ENCODE measurements at places on chromosomes 3 and 15.

DNA sequence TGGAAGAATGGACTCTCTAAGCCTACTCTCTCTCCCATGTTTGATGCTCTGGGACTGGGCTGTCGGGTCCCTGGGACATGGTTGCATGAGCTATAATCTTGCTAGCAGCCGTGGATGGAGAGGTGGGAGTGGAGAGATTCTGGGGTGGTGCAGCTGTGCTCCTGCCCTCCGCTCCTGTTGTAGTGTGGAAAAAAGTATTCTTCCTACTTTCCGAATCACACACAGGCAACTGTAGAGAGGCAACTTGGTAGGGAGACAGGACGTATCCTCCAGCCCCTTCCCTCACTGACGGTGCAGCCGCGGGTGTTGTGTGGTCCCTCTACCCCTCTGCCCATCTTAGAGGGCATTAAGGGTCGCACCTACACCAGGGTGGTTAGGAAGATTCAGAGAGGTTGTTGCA is 281.4 kb upstream of the TLE3 start:
- no peak for DNase-seq

- DNase-seq, result no peak
These were observed 54.8 kb upstream of the FSIP1 start for GRCh38 chr15:39837454-39837853.

GRCh38 chr3:156581033-156581432 is 26.1 kb upstream of the SSR3 start:
- no peak for DNase-seq

DNA sequence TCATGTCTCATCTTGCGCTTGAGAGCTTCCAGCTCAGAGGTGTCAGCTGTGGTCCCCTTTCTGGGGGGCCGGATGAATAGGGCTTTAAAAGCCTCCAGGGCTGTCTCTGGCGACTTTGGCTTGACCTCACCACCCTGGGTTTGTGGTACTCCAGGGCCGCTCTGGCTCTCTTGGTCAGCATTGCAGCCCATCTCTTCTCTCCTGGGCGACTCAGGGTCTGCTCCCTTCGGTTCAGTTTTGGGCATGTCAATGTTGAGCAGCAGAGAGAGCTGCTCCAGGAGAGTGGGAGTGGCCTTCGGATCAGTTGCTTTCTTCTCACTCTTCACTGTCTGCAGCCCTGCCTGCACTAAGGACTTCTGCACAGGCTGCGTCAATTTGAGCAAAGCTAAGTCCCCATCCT is 127.9 kb downstream of the FMN1 start:
- DNase-seq, result no peak

- DNase-seq, result peak; percentile 71
These were observed 107.0 kb downstream of the ALCAM start for GRCh38 chr3:105473521-105474223.

- DNase-seq, result no peak
These were observed 40.2 kb downstream of the IRAK2 start for GRCh38 chr3:10204921-10205320.

DNA sequence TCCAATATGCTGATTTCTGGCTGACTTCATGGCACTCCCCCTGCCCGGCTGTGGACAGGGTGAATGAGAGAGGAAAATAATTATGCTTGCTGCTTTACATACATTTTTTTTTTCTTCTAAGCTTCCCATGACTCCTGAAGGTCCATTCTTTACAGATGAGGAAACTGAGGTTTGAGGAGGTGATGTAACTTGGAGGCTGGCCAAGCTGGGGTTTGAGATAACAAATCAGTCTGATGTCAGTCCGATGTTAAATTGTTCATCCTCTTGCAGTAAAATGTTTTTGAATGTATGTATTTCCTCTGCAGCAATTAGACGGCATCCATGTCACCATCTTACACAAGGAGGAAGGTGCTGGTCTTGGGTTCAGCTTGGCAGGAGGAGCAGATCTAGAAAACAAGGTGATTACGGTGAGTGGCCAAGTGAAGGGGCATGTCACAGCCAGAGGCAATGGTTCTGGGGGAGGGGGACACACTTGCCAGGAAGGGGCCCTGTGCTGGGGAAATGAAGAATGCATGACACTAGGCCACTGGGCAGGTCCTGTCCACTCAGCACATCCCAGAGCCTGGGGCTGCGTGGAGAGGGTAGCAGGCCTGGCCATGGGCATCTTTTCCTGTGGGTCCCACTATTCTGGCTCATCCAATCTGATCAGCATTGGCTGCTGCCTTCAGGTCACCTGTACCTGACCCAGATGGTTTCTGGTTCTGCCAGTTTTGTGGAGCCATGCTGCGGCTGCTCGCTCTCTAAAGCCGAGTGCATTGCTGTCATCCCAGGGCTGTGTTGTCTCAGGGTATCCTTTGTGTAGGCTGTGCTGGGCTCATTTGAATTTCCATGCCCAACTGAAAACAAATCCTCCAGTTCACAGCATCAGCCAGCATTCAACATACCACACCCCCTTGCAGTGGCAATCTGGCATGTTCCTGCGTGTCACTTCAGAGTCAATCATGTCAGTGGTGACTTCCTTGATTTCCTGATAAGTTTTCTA is 20.4 kb downstream of the STARD5 start:
- no peak for DNase-seq

DNA sequence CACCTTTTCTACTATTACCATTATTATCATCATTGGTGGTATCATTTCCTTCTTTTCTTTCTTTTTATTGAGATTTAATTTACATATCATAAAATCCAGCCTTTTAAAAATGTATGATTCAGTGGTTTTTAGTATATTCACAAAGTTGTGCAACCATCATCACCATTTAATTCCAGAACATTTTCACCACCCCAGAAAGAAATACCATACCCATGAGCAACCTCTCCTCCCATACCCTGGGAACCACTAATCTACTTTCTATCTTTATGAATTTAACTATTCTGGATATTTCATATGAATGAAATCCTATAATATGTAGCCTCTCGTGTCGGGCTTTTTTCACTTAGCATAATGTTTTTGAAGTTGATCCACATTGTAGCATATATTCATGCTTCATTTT is 29.1 kb downstream of the AAGAB start:
- peak; percentile 88 for DNase-seq

DNA sequence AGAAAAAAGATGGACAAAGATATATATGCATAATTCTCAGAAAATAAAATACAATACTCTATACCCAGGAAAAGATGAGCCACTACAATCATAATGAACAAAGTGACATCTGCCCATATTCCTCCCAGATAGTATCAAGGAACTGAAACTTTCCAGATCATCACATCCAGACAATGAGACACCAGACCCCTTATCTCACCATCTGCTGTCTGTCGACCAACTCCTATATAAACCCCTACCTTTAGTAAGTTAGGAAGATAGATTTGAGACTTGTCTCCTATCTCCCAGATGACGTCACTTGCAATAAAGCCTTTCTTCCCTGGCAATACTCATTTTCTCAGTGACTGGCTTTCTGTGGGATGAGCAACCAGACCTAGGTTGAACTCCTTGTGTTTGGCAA is 1071.6 kb downstream of the PLOD2 start:
- no peak for DNase-seq

DNA sequence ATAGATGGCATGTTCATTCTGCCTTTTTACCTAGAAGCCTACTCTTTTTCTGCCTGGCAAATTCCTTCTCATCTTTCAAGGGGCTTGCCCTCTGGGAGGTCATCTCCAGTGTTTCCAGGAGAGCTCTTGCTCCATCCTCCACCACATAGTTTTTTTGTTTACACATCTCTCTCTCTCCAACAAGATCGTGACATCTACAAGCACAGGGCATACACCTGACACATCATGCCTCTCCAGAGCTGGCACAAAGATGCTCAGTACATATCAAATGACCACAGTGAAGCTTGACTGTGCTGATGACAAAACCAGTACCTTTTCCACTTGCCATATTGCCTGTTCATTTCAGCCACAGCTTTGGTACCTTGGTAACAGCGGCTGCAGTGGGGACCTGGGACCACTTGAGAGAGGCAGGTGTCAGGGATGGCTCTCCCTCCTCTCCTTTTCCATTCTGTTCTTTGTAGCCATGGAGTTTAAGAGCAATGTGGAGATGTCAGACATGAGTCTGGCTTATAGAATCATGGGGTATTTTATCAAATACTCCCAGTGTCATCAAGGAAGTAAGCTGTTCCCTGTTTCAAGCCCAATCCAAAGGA is 15.4 kb downstream of the ALPK3 start:
- no peak for DNase-seq

DNA sequence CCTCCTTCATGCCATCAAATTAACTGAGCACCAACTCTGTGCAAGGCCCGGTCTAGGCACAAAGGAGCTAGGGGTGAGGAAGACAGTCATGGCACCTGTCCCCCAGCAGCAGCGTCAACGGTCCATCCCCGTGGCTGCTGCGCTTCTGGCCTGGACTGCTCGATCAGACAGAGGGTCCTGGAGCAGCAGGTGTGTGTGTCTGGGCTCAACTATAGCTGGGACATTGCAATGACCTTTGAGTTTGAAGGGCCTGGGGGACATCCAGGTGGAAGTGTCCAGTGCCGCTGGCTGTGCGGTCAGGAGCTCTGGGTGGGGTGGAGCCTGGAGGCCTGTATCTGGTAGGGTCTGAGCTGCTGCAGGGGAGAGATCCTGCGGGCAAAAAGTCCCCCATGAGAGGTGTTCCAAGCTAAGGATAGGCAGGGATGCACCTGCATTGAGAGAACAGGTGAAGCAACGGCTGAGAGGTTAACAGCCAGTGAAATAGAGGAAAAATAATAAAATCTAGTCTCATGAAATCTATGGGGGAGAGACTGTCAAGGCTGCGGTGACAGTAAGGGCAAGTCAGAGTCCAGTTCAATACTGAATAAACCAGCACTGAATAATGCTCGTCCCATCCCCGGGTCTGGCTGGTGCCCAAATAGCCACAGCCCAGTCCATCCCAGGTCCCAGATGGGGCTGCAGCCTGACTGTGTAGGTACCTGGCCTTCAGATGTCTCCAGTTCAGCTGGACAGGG is 25.4 kb upstream of the SLC41A3 start:
- no peak for DNase-seq

DNA sequence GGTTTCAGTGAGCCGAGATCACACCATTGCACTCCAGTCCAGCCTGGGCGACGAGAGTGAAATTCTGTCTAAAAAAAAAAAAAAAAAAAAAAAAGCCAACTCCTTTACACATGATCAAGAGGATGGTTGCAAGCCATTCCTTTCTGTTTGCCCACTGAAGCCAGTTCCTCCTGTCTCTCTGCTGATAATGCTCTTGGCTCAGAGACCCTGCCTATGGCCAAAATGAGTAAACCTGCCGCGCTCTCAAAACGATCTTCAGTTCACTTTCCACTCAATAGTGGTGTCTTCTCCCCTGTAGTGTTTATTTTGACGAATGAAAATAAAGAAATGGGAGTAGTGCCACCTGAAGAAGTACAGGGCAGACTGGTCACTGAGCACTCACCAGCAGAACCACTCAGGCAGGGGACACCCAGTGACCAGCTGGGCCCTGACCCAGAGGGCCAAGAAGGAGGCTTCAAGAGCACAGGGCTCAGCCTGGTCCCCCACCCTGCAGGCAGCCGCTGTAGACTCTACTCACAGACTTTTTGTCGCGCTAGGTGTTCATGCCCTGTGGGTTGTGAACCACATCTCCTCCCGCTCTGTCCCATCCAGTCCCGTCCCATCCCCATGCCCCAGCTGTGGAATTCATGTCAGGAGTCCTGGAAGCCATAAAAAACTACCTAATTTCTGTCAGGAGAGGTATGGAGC is 23.6 kb downstream of the GRAMD2A start:
- DNase-seq, result no peak

- DNase-seq, result no peak
These were observed 76.3 kb upstream of the LIPC start for GRCh38 chr15:58355382-58355971.

All from foreskin keratinocyte (primary cell).